ENCODE measurements at places on chromosomes 6 and 20.

DNA sequence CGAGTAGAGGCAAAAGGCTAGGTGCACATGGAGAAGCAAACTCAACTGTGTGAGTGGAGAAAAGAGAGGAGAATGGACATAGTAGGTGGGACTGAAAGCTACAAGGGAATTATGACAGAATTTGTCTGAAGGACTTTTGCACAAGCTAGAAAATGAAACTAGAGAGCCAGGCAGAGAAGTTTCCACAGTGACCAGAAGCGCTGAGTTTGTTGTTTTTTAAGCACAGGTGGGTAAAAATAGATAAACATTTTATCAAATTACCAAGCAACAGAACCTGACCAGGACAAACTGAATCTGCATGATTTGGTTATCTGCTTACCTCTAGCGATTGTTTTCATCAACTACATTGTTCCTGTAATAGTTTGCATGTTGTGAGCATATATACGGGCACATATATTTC, 38.6 kb downstream of the SMLR1 start:
- no peak for DNase-seq

- DNase-seq, result no peak
Measured at GRCh38 chr20:23257848-23258746, 92.5 kb upstream of the NXT1 start.

GRCh38 chr6:37343248-37343647, 10.5 kb upstream of the RNF8 start:
- DNase-seq, result no peak

GRCh38 chr6:112592159-112592558, 245.0 kb downstream of the RFPL4B start:
- DNase-seq, result no peak

- DNase-seq, result no peak
Measured at GRCh38 chr20:32113591-32114260, 4.2 kb downstream of the TM9SF4 start.

DNA sequence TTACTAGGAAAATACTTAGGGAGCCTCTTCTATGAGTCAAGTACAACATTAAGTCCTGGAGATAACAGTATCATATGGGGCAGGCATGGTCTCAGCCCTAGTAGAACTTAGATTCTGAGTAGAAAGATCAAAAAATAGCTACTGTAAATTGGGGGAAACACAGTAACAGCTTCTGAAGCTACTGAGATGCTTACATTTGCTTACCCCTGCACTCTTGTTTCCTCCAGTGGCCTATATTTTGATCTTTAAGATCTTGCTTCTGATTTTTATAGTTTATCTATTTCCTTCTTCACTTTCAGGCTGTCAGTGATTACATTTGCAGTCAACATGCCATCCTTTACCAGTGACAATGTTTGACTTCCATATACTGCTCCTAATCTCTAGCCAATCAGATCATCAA, 35.3 kb downstream of the HIVEP2 start:
- no peak for DNase-seq

- no peak for DNase-seq
Measured at GRCh38 chr6:3139090-3139903, 18.0 kb downstream of the TUBB2A start.

GRCh38 chr6:2751871-2752270, 1.1 kb upstream of the MYLK4 start:
- DNase-seq, result no peak

GRCh38 chr6:33956206-33956605, 152.4 kb upstream of the MLN start:
- DNase-seq, result no peak

DNA sequence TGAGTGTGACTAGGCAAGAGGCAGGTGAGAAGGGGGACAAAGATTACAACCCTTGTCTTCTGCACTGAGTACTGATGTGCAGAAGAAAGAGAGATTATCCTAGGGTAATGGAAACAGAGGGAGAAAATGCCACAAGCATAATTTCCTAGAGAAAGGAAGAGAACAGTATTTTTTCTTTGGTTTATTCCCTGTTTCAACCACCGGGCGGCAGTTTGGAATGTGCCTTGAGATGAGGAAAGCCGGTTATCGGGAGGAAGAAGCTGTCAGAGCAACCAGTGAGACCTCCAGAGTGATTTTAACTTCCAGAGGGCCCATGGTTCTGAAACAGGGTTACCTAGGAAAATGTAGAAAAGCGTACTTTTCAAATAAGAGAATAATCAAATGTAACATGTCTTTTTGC, 121.4 kb downstream of the REV3L start:
- DNase-seq, result no peak

DNA sequence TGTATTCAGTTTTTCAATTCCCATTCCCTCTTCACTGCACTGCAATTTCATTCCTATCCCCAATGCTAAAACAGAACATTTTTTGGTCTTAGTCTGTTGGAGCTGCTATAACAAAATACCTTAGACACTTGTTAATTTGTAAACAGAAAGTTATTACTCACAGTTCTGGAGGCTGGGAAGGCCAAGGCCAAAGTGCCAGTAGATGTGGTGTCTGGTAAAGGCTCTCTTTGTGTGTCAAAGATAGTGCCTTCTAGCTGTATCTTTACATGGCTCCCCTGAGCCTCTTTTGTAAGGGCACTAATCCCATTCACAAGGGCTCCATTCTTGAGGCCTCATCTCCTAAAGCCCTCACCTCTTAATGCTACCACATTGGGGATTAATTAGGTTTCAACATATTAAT, 40.0 kb downstream of the PHIP start:
- DNase-seq, result no peak

DNA sequence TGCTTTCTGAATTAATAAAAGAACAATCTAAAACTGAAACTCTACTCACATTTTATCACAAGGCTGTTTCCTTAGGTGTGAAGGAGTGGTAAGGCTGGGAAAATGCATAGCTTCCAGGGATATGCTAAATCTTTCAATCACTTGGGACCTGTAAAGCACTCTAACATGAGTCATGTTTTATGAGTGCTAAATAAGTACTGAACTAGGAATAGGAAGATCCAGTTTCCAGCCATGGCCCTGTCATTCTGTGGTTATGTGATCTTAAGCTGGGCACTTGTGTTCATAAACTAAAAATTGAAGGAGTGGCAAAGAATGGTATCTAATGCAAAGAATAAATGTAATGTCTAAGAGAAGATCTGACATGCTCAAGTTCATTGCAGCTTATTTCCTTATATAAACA, 6.1 kb upstream of the TMEM200A start:
- no peak for DNase-seq

- no peak for DNase-seq
Measured at GRCh38 chr6:5128351-5128750, 43.2 kb downstream of the PPP1R3G start.

- DNase-seq, result no peak
Measured at GRCh38 chr20:18504479-18505060, 3.2 kb upstream of the SEC23B start.

GRCh38 chr6:74409447-74409846, 713.4 kb downstream of the CD109 start:
- DNase-seq, result no peak

DNA sequence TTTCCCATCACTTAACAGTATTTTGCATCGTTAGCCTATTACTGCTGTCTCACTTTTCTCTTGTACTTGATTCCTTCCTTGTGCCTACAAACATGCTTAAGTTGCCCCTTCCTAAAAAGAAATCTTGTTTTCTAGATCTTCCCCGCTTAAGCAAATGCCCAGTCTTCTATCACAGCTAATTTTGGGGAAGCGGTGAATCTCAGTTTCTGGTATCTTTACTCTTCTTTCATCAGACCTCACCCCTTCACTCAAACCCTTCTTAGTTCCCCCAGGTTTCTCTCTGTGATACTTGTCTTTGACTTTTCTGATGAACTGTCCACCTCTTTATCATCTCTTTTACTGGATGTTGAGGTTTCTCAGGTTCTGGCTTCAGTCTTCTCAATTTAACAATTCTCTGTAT, 14.2 kb downstream of the VAPB start:
- no peak for DNase-seq

DNA sequence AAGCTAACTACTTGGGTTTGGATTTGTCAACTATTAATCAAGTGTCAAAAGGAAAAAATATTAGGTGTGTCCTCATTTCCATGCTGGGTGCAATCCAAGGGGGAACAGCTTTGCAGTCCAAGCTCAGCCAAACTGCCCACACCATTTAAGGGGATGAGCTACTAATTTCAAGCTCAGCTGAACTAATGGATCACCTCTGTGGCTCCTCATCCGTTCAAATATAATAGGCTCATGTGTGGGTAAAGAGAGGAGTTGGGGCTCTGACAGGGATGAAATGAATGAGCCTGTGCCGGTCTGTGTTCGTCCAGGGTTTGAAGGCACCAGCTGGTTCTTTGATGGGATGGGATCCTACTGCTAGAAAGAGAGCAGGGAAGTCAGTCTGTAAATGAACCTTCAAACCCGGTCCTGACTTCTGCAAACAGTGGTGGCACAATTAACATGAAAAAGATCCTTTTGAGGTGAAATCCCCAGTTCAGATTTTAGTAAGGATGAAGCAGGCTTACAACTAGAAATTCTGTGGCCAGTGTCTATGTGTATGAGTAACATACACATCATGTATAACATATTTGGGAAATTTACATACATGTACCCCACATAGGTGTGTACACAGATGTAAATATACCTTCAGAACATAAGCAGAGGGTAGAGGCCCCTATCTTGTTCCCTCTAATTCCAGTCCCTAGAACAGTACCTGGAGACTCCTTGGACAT, 41.9 kb downstream of the TTI1 start:
- no peak for DNase-seq

GRCh38 chr6:43159599-43159998, 11.5 kb upstream of the SRF start:
- no peak for DNase-seq

DNA sequence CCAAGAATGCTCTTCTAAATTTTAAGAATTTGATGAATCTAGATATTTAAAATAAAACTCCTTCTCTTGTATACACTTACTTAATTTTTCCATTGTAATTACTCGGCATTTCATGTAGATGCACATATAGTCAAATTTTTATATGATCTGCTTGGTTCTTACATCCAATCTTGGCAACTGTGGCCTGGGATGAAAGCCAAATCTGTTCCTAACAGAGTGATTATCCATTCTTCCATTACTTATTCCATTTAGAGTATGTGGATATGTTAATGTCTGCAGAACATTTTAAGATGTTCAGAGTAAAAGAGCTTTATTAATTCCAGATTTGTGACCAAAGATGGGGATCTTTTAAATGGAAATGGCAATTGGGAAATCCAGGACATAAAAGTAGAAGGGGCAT, 144.1 kb upstream of the PDE7B start:
- no peak for DNase-seq

DNA sequence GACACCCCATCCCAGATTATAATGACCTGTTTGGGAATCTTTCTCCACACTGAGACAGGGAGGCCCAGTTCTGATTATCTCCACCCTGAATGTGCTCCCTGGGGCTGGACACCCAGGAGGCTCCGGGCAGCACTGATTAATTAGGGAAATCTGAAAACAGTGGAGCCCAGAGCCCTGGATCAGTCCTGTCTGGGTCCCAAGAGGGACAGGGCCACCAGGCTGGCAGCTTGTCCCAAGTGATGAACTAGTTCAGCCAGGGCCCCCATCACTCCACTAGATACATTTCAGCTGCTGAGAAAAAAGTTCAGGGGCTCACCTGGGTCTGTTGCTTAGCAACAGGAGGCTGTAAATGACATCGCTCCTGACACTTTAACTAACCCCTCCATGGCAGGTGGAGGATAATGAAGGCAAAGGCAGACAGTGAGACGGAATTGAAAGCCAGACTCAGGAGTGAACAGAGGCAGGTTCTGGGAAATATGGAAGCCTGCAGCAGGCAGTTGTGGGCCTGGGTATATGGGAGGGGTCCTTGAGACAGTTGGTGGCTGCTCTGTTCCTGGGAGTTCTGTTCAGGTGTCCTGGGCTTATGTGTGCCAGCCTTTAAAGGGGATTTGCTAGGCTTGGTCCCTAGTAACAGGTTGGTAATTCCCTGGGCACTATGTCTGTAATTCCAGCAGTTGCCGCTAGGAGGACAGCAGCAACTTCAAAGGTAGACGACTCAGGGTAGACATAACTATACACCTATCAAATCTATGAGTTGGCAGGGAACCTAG, 78.3 kb upstream of the CTNNBL1 start:
- DNase-seq, result no peak

DNA sequence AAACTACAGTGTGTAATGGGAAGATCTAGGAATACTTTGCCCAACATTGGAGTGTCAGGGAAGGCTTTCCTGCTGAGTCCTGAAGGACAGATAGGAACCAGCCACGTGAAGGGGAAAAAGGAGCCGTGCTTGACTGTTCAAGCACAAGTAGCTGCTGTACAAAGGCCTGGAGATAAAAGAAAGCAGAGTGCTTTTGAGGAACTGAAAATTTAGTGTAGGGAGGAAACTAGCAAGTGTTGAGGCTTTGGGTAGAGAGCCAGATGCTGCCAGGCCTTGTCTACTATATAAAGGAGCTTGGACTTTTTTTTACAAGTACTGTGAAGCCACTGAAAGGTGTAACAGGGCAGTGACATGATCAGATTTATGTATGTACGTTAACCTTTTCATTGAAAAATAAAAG, 39.0 kb downstream of the DSE start:
- no peak for DNase-seq

GRCh38 chr6:133888929-133889556, at the start of gene TCF21:
TSS of gene TCF21 (plus strand) at chr6:133889113. CDS start at chr6:133889398, 285 bp downstream.
- DNase-seq, result peak; percentile 48

DNA sequence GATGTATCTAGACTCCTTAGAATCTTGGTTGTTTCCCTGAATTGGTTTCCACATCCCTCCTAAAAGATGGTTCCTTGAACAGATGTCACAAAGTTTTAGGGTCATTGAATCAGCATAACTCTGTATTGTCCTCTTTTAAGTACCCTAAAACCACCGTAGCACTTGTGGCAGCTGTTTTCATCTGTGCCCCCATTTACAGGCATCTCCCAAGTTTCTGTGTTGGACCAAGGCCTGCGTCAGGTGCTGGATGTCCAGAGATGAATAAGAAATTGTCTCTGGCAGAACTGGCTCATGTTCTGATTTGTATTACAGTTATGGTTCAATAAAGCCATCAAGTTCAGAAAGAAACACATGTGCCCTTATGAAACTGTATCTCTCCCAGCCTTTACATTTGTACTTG, 48.3 kb downstream of the CTNNBL1 start:
- DNase-seq, result no peak

DNA sequence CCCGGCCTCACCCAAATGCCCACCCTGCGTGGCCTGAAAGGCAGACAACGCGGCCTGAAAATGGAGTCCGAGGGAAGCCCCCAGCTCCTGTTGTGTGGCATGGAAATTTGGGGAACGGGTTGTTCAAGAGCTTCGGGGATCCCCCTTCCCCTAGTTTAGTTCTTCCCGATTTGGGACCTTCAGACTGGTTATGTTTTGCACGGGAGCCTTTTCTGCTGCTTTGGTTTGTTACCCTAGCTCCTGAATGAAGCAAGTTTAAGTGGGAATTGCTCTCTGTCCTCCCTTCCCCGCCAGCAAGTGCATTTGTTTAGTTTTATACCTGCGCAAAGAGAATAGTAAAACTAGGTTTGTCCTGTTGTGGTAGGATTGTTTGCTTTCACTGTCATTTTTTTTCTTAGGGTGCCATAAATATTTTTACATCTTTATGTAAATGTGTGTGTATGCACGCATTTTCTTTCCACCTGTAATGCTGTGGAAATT, 604 bp downstream of the SH3BGRL2 start:
- no peak for DNase-seq

- no peak for DNase-seq
Measured at GRCh38 chr6:40710626-40711330, 123.6 kb upstream of the LRFN2 start.
